ENCODE measurements at places on chromosomes 1 and 21. TPM values are rescaled to one million over a fixed set of nuclear protein-coding genes. Genes with fewer than 3 reads are reported as not detected.
A peak's percentile ranks its signal among the peaks of the same experiment; 100 is the strongest.

KCNJ10 gene
- not detected for total RNA-seq

DNA sequence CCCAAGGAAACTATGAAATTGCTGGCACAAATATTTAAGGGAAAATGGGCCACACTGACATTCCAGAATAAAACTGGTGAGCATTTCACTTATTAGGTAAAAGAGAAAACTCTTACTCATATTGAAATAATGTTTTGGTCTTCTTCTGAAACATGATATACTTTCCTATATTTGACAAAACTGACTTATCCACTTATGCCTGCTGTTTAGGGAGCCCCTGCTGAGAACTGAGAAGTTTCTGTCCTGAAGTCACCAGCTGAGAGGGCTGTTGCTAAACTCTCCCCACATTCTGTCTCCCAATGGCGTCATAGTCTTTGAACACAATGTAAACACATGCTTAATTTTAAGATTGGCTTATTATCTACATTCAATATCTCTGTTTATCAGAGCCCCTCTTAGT, 46.8 kb upstream of the ZC3H11B start:
- no peak for DNase-seq

DNA sequence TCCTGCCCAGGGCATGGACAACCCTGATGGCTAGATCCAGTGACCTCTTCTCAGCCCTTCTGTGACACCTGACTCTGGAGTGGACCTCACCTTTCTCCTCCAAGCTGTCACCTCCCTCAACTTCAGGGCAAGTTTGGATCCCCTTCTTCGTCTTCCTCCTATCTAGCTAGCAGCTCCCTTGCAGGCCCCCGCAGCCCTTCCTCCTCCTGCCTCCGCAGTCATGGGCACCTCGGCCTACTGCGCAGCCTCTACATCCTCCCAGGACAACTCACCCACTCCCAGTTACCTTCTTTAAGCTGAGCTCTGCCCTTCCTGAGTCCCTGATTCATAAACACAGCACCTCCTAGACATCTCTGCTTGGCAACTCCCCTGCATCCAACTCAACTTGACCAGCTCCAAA, 61.3 kb upstream of the ID3 start:
- no peak for DNase-seq

DNA sequence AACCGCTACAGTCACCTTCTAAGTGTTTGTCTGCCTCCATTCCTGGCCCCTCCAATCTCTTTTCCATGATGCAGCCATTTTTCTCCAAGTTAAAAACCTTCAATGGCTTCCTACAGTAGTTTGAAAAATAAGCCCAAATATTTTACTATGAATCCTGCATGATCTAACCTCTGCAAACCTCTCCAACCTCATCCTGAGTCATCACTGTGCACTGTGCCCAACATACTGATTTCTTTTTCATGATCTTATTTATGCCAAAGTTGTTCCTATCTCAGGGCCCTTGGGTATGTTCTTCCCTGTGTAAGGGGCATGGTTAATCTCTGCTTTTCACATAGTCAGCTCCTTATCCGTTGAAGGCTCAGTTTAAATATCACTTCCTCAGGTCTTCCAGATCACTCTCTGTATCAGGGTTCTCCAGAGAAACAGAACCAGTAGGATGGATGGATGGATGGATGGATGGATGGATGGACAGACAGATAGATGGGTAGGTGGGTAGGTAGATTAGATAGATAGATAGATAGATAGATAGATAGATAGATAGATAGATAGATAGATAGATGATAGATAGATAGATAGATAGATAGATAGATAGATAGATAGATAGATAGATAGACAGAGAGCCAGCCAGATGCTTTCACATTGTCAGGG, 18.1 kb upstream of the PTPN14 start:
- no peak for DNase-seq

MCOLN2 gene
- total RNA-seq = 60.6 TPM

AGBL4 gene
- total RNA-seq = not detected

DNA sequence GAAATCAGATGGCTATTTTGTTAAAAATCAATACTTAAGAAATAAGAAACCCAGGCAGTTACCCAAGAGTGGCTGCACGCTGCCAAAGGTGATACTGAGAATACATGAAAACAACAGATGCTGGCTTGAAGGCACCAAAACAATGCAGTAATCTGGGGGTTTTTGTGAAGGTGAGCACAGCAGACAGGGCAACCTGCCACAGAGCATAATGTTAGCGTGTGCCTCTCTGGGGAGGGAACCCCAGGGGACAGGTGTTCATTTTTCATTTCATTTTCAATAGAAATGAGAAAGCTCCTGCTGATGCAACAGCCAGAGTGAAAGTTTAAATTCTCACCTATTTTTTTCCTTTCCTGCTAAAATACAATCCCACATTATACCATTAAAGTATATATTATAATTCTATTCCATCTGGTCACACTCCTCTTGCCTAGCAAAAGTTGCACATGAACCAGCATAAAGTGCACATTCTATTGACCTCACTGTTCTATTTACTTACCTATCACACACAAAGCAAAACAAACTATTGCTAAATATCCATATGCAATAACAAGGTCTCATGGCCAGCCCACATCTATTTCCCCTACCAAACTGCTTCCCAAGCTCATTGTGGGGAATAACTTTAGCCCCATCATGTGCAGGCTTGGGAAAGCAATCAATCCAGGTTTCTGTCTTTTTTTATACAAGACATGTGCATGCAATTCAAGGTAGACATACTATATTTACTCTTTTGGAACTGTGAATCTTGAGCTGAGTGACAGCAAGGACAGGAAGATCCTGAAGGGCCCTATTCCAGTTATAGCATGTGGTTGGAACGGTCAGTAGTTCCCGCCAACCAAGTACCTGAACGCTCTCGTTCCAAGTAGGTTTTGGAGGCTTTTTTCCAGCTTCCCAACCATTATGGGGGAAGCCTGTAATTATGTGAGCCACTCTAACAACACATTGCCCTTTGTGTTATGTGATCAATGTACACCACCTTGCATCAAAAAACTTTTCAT, 173.6 kb downstream of the RERE start:
- no peak for DNase-seq

UTS2 gene
- 0.82 TPM for total RNA-seq

RBP7 gene
- not detected for total RNA-seq

CYP4A22 gene
- total RNA-seq = not detected

DNA sequence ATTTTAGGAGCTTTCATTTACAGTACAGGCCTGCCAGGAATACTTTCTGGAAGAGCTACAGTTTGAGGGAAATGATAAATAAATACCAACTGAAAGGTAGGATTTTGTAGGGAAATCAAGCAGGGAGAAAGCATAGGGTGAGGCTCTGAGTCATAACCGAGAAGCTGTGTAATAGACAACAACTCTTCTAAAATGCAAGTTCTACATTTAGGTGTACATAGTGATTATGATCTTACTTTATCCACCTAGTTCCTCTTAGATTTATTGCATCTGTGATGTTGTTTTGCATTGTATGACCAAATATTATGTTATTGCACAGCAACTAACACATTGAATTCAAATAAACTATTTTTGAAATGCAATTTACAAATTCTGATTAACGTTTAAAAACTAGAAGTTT, 819.3 kb downstream of the PLA2G4A start:
- no peak for DNase-seq

DNA sequence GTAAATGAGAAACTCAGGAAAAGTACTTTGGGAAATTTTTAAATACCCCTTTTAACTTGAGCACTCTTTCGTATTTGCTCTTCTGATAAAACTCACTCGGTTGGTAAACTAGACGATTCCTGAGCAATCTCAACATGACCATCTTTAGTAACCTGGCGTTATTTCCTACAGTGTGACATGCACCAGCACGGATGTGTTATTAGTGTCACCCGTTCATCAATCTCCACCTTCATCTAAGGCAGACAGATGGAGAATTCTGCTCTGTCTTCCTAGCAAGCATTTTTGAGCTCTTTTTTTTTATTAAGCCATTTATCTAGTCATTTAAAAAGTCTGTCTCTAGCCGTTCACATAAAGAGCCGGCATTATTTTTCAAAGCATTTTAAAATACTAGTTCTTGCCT, 155.2 kb downstream of the DISP1 start:
- DNase-seq = no peak

CYYR1 gene
- not detected for total RNA-seq

GRCh38 chr1:203448521-203449061, 27.0 kb upstream of the PRELP start:
- DNase-seq = no peak

DNA sequence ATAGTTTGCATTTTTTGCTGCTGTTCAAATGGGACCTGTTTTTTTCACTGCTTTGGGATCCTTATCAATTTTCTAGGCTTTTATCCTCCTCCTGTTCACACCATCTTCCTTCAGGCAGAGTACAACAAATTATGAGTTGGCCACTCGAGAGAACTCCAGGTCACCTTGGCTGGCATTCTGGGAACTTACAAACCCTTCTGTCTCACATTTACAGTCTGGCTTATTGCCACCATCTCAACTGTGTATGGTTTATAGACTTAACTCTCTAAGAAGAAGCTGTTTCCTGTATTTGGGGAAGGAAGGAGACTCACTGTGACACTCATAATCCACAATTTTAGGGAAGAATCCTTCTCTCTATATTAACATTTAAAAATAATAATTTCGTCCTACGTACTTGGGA, 5.4 kb upstream of the ZNF691 start:
- no peak for DNase-seq

- DNase-seq = no peak
Measured at GRCh38 chr1:91161749-91162148, 139.9 kb upstream of the ZNF644 start.

- peak; percentile 21 for DNase-seq
Measured at GRCh38 chr1:53614231-53615021, 124.5 kb downstream of the GLIS1 start.

DNA sequence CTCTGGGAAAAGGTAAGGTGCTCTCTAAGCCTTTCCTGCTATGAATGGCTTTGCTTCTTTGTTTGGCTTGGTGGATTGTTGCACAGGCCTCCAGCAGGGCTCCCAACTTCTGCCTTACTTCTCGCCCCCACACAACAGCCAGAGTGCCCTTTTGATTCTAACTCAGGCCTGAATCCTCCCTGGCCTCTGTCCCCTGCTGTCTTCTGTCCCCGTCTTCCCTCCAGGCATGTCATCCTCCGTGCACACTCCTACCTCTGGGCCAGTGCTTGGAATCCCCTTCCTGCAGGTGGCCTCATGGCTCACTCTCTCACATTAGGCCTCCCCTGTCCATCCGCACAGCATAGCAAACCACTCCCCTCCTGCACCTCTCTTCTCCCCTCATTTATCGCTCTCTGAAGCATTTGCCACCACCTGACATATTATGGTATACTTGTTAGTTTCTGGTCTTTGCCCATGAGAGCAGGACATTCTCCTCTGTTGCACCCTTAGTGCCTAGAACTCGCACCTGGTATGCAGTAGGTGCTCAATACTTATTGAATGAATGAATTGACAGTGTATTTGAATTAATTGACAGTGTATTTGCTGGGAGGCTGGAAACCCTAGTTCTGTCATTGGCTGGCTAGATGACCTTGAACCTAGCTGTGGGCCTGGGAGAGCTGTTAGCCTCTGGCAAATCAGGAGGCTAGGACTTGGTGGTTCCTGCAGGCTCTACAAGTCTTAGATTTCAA, 2.9 kb downstream of the ZDHHC18 start:
- DNase-seq = no peak

GRCh38 chr21:45457161-45457831, 52.3 kb downstream of the COL18A1 start:
- no peak for DNase-seq

PATJ gene
- total RNA-seq = 6.8 TPM

OR2W3 gene
- not detected for total RNA-seq

SLFNL1 gene
- 0.35 TPM for total RNA-seq

- no peak for DNase-seq
Measured at GRCh38 chr1:31584869-31585735, 8.8 kb downstream of the TINAGL1 start.

MAP10 gene
- 2.8 TPM for total RNA-seq

DNA sequence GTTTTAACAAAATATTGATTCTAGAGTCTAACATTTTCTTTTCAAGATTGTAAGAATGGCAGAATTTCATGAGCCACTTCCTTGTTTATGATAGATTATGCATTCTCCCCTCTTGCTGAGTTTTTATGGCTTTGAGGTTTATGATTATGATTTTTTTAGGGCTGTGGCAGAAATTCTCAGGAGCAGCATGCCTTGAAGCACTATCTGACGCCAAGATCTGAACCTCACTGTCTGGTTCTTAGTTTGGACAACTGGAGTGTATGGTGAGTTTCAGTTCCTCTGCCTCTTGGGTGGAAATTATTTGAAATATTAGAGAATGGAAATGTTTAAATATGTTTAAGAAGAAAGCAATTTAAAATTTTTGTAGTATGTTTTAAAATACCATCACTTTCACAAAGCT, 10.2 kb downstream of the USP16 start:
- DNase-seq = no peak

DPT gene
- not detected for total RNA-seq

DNA sequence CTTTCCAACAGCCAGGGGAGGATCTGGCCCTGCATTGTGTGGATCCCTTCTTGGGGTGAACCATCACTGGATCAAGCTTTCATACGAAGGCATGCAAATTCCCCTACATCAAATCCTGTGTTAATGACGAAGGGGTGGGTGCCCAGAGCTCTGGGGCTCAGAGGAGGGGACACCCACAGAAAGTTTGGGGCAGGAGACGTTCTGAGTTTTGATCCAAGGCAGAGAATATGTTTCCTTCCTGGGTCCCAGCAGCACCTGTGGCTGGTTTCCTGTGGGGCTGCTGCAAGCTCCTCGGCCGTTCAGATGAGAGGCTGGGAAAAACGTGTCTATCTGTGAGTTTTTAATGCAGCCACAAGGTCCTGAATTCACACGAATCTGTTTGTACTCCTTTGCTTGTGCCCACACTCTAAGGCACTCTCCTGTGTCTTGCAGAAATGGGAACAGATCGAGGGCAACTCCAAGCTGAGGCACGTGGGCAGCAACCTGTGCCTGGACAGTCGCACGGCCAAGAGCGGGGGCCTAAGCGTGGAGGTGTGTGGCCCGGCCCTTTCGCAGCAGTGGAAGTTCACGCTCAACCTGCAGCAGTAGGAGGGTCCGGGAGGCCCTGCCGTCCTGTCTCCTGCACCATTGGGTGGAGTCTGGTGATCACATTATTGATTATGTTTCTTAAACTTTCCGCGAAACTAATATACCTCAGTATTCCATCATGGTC, 147.1 kb downstream of the PGBD5 start:
- DNase-seq = no peak

GRCh38 chr1:185969028-185969427, 234.8 kb downstream of the HMCN1 start:
- DNase-seq = no peak

DNA sequence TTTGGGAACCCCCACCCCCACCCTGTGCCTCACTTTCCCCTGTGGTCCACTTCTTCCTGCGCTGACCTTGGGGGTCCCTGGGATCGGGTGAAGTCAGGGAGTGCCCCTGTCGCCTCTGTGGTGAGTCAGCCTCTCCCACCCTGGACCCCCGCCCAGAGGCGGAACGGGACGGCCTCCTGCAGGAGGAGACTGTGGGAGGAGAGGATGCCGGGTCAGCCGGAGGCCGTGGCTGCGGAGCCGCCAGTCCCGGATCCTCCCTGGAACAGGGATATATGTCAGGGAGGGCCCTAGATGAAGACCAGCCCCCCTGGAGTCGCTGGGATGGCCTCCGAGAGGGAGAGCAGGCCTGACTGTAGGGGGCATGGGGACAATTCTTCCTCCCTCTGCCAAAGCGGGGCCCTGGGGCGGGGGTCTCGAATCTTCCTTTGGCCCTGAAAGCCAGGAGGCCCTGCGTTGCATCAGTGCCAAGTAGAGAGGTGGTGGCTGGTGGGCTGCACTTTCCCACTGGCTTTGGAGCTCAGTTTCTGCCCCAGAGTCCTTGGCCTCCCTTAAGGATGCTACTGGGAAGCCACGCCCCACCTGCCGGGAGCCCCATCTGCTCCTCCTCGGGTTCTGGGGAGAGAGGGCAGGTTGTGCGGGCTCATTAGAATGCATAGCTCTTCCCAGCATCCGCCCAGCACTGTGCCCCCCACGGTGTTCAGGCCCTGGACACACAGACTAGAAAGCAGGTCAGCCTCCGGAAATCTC, 930 bp downstream of the ARHGEF10L start:
- DNase-seq = no peak

CDK18 gene
- 4.0 TPM for total RNA-seq
